ENCODE measurements at places on chromosomes 12 and 14. TPM values are rescaled to one million over a fixed set of nuclear protein-coding genes. Genes with fewer than 3 reads are reported as not detected.
A peak's percentile ranks its signal among the peaks of the same experiment; 100 is the strongest.

- no peak for DNase-seq
These were observed 398.3 kb downstream of the AEBP2 start for GRCh38 chr12:19837543-19837942.

DNA sequence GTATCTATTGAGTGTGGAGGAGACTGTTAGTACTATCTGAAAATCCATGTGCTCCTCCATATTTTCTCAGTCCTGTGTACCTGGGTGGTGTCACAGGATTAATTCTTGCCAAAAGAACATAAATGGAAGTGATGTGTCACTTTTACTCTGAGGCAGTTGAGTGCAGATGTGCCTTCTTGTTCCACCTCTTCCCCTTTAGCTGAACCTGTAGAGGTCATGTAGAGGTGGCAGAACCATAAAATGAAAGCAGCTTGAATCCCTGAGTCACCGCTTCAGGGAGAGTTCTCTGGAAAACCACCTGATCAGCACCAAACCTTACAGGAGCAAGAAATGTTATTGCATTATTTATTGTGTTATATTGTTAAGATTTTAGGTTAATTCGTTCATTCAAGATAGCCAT lies 14.7 kb upstream of the SLC25A3 start:
- DNase-seq, result no peak

DNA sequence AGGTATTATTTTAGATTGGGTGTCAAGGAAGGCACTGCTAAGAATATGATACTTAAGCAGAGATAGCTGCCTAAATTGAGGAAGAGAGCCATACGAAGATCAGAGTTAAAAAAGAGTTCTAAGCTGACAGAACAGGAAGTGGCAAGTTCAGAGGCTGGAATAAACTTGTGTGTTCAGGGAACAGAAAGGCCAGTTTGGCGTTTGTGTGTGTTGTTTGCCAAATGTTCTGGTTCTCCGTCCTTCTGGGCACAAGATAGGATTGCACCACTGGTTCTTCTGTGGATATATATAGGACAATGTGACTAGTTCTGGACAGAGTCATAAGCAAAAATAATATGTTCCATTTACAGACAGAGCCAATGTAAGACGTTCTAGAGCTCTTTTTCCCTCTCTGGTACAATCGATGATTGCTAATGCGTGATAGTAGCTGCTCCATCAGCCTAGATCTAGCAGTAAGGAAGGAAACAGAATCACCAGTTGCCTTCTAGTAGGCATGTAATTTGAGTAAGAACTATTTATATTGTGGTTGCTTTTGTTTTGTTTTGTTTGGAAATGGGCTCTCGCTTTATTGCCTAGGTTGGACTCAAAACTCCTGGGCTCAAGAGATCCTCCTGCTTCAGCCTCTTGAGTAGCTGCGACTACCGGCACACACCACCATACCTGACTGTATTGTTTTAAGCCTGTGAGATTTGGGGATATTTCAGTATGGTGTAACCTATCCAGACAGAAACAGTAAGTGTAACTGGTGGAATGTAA lies 7.4 kb downstream of the BBS10 start:
- no peak for DNase-seq

DNA sequence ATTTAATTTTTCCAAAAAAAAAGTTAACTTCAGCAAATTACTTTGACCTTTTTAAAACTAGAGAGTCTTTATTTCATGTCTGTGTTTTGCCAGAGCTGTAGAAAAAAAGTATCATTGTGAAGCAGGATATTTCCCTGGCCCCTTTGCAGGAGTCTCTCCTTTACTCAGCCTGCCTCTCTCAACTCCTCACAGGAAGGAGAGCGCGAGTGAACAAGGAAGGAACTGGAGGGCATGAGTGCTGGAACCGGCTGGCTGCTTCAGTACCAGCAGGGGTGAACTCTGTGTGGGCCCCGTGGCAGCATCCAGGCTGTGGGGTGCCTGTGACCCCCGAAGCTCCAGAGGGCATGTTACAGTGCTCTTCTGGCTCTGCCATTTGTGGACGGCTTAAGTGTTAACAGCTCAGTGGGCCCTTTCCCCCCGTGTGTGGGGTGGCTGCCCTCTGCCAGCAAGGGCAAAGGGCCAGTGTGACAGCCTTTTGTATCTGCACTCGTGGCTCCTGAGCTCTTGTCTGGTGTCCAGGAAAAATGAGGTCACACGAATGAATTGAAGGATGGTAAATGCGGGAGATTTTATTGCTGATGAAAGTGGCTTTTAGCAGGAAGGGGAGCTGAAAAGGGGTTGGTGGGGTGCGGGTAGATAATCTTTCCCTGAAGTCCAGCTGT lies 76.6 kb upstream of the KCNH3 start:
- no peak for DNase-seq

DNA sequence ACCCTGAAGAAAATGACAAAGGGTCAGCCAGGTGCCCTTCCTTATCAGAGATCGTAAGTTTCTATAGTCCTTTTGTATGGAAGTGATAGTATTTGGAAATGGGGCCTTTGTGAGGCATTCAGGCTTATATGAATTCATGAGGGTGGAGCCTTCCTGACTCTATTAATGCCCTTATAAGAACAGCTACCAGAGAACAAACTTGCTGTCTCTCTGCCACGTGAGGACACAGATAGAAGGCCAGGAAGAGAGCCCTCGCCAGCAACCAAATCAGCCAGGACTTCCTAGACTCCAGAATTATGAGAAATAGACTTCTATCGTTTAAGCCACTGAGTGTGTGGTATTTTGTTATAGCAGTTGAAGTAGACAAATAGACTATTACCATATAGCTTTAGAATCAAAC lies 36.7 kb downstream of the TRMT5 start:
- DNase-seq, result no peak

DNA sequence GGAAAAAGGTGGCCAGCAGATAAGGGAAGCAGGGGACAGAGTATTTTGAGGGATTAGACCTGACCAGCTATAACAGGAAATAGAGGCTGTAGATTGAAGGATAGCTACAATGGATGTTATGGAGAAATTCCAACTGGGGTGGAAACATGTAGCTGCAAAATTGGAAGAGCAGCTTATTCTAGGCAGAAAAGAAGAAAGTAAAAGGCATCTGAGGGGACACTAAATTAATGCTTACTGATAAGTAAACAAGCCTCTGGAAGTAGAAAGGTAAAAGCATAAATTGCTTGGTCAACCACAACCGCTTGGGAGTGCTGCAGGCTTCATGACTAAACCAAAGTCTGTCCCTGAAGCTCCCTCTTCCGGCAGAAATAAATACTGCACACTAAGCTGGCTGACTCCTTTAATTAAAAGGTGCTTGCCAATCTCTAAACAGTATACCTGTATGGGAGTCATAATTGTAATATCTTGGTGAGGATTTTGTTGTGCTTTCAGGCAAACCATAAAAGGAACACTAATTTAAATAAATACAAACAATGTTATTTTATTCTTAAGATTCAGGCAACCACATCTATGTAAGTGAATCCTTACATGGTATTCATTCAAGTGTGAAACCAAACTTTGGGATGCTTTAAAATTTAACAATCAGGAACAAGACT lies 7.7 kb downstream of the UBC start:
- DNase-seq, result peak; percentile 96

CCDC175 gene
- not detected for polyA plus RNA-seq

SPIC gene
- polyA plus RNA-seq, result not detected

NT5DC3 gene
- 0.89 TPM for polyA plus RNA-seq

ABCC9 gene
- not detected for polyA plus RNA-seq

MDP1 gene
- 33.8 TPM for polyA plus RNA-seq

DLK1 gene
- polyA plus RNA-seq, result not detected

Data from naive thymus-derived CD8-positive, alpha-beta T cell (primary cell).